ENCODE measurements at places on chromosomes 13 and 19. TPM values are rescaled to one million over a fixed set of nuclear protein-coding genes. Genes with fewer than 3 reads are reported as not detected.

GRCh38 chr13:48586591-48587103, 53.8 kb upstream of the RCBTB2 start:
- no peaks in the 10 kb centered on the region for H3K27me3 ChIP-seq
- DNase-seq: peak; percentile 63

- peak overlapping the region; percentile 78 for H3K4me3 ChIP-seq
- no peaks in the 10 kb centered on the region for H3K36me3 ChIP-seq
- H3K27ac ChIP-seq: peak overlapping the region; percentile 82
- DNase-seq: peak; percentile 58
Observed at GRCh38 chr19:49512970-49513745, 697 bp downstream of the FCGRT start.

- H3K27me3 ChIP-seq: no peaks in the 10 kb centered on the region
- no peak overlapping the region for H3K27ac ChIP-seq
- no peak for DNase-seq
- no peak overlapping the region for H3K4me3 ChIP-seq
Observed at GRCh38 chr13:27404680-27405079, 19.7 kb upstream of the GTF3A start.

DNA sequence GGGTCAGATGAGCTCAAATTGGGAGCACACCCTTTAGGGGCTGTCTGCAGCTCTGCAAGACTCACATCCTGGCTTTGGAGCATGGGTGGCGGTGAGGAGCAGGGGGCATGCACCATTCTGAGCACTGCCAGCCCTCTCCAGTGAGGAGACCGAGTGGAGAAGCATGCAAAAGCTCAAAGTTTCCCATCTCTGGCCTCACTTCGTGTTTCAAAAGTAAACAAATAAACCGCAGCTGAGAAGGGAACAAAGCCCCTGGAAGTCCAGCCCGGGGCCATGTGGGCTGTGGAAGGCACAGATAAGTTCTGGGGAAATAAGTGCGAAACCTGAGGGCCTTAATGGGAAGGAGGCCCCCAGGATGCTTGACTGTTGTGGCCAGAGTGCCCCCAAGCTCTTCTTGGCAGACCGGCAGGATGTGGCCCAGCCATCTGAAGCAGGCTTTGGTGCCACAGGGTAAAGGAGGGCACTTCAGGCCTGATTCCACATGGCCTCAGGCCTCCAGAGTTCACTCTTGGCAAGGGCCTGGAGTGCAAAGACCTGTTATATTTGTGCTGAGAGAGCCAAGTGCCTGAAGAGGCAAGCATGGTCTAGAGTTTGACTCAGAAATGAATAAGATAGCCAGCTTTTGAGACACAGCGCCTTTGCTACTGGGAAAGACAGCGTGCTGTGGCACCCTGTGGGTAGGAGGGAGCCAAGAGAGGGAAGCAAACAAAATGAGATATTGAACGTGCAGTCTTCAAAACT, 1.2 kb downstream of the MEDAG start:
- H3K27ac ChIP-seq: peak overlapping the region; percentile 73
- H3K27me3 ChIP-seq: no peaks in the 10 kb centered on the region
- H3K4me1 ChIP-seq: peaks cover 16% of the 10 kb centered on the region
- H3K36me3 ChIP-seq: no peaks in the 10 kb centered on the region
- no peak overlapping the region for H3K4me3 ChIP-seq

DNA sequence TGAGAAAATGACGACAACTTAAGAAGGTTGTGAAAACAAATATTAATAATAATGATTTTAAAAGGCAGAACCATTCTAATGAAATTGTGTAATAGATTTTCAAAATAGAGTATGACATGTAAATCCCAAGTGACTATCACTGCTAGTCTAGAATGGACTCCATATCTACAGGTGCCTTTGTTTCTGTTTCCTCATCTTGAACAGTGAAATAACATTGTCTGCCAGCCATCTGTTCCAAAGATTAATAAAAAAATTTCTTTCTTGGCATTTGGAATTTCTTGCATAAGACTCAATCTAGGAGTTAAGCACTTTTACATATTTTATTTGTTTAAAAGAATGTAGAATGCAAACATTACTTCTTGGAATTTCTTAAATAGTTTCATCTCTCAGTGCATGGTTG, 520.1 kb upstream of the ARGLU1 start:
- no peak for DNase-seq
- H3K27ac ChIP-seq: no peak overlapping the region
- no peaks in the 10 kb centered on the region for H3K36me3 ChIP-seq
- no peaks in the 10 kb centered on the region for H3K4me1 ChIP-seq

GRCh38 chr13:106182404-106182803, 353.1 kb downstream of the EFNB2 start:
- no peak overlapping the region for H3K4me3 ChIP-seq
- H3K4me1 ChIP-seq: no peaks in the 10 kb centered on the region
- no peak for DNase-seq

GRCh38 chr19:55377356-55378131, 918 bp downstream of the TMEM190 start:
- H3K27me3 ChIP-seq: peaks cover 25% of the 10 kb centered on the region
- peak; percentile 13 for DNase-seq
- no peak overlapping the region for H3K4me3 ChIP-seq
- H3K36me3 ChIP-seq: no peaks in the 10 kb centered on the region
- no peak overlapping the region for H3K27ac ChIP-seq
- H3K4me1 ChIP-seq: peaks cover 5% of the 10 kb centered on the region

Gene ANGPTL8
- total RNA-seq: not detected

Gene ZIK1
- total RNA-seq: 13.7 TPM
